Uterus (tissue), 4 donors: ENCODE measurements at places on chromosomes 6 and 20. TPM values are rescaled to one million over a fixed set of nuclear protein-coding genes. Genes with fewer than 3 reads are reported as not detected.

DNA sequence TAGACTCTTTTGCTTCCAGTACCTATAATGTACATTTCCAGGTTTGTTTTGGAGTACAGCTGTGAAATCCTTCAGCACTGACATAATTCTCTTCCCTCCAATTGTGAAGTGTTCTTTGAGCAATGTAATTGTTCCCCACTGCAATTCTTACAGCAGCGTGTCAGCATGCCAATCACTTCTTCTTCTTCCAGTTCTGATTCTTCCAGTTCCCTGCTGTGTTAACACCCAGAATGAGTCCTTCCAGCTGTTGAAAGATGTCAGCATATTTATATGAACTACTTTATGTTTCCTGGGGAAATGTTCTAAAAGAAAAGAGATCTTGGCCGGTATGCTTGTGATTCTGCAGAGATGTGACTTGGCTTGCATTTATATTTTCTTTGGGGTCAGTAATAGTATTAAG lies 213.9 kb downstream of the UNC5CL start:
- H3K27me3 ChIP-seq: no peaks in the 10 kb centered on the region
- DNase-seq: no peak
- H3K36me3 ChIP-seq: no peaks in the 10 kb centered on the region
- H3K4me1 ChIP-seq: no peaks in the 10 kb centered on the region

DNA sequence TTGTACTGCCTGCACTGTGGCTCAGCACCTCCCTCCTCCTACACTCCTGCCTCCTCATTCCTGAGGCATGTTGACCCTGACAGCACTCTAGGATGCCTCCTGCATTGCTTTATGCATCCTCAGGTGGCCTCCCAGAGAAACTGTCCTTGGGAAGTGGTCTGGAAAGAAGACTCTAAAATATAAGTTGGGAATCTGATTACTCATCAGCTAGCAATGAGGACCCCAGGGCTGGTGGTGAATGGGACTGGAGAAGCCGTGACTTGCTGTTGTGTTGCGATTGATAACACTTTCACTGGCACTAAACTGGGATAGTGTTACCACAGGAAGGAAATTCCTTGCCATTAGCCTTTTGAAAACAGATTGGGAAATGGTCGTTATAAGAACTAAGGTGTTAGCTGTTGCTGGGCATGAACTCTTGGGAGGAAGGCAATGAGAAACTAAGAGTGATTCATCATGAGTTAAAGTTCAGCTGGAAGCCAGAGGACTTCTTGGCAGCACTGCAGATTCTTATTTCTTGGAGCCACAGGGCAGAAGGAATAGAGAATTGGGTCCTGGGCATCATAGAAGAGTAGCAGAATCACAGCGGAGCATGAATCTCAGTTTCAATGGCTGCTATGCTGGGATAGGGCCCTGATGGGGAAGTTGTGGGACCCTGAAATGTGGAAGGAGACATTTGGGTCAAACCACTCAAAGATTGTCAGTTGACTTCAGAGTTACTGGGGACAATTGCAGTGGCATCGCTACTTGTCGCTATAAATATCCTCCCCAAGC lies 10.1 kb upstream of the SIRPD start:
- no peak for DNase-seq
- no peaks in the 10 kb centered on the region for H3K4me1 ChIP-seq
- no peaks in the 10 kb centered on the region for H3K36me3 ChIP-seq
- no peak overlapping the region for H3K4me3 ChIP-seq
- no peaks in the 10 kb centered on the region for H3K27me3 ChIP-seq
- H3K27ac ChIP-seq: no peak overlapping the region

PACSIN1 gene
- not detected for total RNA-seq

GRCh38 chr6:40537446-40537845 lies 49.7 kb downstream of the LRFN2 start:
- DNase-seq: no peak
- H3K4me3 ChIP-seq: no peak overlapping the region
- no peaks in the 10 kb centered on the region for H3K4me1 ChIP-seq
- H3K27ac ChIP-seq: no peak overlapping the region
- no peaks in the 10 kb centered on the region for H3K36me3 ChIP-seq

- no peak overlapping the region for H3K27ac ChIP-seq
- H3K4me3 ChIP-seq: peak overlapping the region; percentile 57
- H3K27me3 ChIP-seq: no peaks in the 10 kb centered on the region
- H3K36me3 ChIP-seq: no peaks in the 10 kb centered on the region
- no peaks in the 10 kb centered on the region for H3K4me1 ChIP-seq
Measured at GRCh38 chr20:32762754-32763201, 593 bp downstream of the DNMT3B start.

GRCh38 chr6:82084324-82084920 lies 163.1 kb downstream of the IBTK start:
- H3K4me1 ChIP-seq: no peaks in the 10 kb centered on the region
- H3K4me3 ChIP-seq: no peak overlapping the region
- H3K36me3 ChIP-seq: no peaks in the 10 kb centered on the region
- no peak overlapping the region for H3K27ac ChIP-seq

- no peak for DNase-seq
- no peaks in the 10 kb centered on the region for H3K36me3 ChIP-seq
- H3K27me3 ChIP-seq: no peaks in the 10 kb centered on the region
Measured at GRCh38 chr6:166950443-166950821, 5.9 kb downstream of the RNASET2 start.

GRCh38 chr6:29071831-29072723 lies 15.0 kb downstream of the OR2B3 start:
- no peak overlapping the region for H3K4me3 ChIP-seq
- no peak overlapping the region for H3K27ac ChIP-seq
- no peaks in the 10 kb centered on the region for H3K36me3 ChIP-seq
- no peak for DNase-seq

TINAG gene
- total RNA-seq: not detected

DNA sequence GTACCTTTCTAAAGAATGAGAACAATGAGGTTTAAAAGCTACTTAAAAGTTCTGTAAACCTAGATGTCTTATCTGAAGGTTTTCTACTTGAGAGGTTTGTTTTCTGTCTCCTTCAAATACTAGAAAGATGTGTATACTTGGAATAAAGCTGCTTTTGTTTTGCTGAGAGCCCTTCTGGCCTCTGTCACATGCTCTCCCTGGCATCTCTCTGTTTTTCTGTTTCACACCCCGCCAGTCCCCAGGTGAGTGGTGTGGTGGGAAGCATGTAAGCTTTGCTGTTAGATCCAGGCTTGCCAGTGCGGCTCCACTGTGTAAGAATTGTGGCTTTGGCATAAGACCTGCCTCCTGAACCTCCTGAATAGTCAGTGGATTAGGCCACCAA lies 56.8 kb downstream of the SNX9 start:
- H3K36me3 ChIP-seq: no peaks in the 10 kb centered on the region
- H3K27me3 ChIP-seq: no peaks in the 10 kb centered on the region
- H3K27ac ChIP-seq: no peak overlapping the region
- H3K4me3 ChIP-seq: no peak overlapping the region
- DNase-seq: no peak
- H3K4me1 ChIP-seq: no peaks in the 10 kb centered on the region

SLC16A10 gene
- total RNA-seq: not detected

KCNK5 gene
- 1.0 TPM for total RNA-seq

DNA sequence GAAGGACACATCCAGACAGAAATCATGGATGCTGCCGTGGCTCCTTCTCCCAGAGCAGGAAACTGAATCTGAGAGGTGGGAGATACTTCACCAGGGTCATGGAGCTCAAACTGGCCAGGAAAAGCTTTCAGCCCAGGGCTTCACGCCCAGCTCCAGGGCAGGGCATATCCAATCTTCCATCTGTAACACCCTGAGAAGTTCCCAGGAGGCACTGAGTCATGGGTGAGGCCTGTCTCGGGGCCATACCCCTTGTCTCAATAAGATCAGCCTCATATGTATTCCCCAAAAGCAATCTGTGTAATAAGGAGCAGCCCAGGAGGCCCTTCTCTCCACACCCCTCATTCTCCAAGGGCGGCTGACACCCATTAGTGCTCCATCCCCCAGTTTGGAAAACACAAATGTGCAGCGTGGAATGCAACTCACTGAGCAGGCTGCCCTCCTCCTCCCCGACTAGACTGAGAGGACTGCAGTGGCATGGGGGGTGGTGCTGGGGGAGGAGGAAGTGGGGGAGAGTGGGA lies 439.3 kb upstream of the SULF2 start:
- no peak overlapping the region for H3K4me3 ChIP-seq
- no peak overlapping the region for H3K27ac ChIP-seq
- no peaks in the 10 kb centered on the region for H3K4me1 ChIP-seq
- H3K36me3 ChIP-seq: no peaks in the 10 kb centered on the region

SLC35D3 gene
- total RNA-seq: not detected
